ENCODE measurements at places on chromosomes 5 and 9.

DNA sequence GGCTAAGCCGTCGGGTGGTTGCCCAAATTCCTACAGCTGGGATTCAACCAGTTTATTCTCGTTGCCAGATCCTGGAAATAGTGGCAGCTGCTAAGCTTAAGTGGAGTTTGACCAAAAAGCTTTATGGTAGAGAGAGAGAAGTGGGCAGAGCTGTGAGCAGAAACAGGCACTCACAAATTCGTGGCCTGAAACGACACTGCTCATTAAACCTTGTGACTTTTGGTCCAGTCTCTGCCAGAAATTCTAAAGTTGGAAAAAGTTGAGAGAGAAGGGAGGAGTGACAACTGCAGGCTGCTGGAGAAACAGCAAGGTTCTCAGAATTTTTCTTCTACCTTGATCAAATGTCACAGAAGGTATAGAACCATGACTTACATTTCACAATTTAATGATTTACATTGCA, 131.5 kb downstream of the MTX3 start:
- no peak for DNase-seq

GRCh38 chr5:143562935-143563334, 159.4 kb upstream of the NR3C1 start:
- peak; percentile 61 for DNase-seq

DNA sequence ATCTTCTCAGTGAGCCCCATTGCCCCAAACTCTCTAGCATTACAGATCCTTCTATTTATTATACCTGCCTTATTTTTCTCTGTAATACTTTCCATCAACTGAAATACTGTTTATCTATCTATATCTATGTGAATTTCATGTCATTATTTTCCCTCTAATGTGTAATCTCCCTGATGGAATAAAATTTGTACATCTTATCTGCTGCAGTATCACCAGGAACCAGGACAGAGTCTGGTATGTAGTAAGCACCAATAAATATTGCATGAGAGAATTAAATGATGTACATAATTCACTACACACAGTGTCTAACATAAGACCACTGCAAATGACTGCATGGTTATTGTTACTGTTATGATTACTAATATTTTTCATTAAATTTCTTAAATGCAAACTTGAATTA, 759.1 kb downstream of the PRELID2 start:
- no peak for DNase-seq

- DNase-seq = no peak
These were observed 15.2 kb upstream of the SPATA9 start for GRCh38 chr5:95697781-95698681.

DNA sequence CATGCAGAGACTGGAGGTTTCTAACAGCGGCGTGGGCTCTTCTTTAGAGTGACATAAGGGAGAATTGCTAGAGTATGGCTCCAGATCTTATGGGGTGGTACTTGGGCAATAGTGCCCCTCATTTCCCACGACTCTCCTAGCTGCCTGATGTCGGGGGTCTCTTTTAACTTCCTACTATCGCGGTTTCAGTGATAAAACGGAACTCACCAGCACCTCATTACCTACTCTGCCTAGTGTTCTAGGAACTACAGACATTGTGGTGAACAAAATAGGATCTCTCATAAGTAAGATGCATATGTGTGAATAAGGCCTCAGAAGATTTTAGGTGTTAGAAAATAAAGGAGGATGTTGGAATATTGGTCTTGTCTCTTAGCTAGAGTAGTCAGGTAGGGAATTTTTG, 1.1 kb downstream of the ICE1 start:
- no peak for DNase-seq

DNA sequence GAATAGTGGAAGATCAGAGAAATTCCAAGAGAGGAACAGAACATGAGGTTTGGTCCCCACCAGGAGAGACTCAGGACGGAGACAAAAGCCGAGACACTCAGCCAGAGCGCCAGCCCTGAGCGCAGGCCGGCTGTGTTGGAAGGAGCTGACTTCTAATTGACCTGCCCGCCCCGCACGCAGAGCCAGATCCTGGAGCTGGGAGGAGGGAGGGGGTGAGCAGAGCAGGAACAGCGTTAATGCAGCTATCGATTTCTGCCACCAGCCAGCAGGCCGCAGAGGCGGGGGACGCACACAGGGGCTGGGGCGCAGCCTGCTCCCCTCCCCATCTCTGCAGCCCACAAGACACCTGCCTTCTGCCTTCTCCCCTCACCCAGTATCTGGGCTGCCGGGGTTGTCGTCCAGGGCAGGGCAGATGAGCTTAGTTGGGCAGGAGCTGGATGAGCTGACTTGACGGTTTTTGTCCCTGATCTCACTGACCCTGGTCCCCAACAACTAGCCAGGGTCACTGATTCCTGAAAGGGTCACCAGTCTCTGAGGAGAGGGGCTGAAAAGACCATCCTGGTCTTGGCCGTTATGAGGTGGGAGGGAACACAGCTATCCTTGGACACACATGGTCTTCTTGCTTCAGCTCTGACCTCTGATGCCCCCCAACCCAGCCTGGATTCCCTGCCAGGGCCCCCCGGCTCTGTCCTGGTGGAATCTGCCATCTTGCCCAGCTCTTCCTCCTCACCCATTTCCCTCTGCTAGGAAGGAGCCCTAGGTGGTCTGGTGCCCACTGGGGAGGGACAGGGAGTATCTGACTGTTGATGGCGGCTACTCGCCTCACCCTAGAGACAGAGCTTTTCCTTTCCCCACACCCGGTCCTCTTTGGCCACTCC, 29.8 kb downstream of the CXXC5 start:
- DNase-seq = no peak

DNA sequence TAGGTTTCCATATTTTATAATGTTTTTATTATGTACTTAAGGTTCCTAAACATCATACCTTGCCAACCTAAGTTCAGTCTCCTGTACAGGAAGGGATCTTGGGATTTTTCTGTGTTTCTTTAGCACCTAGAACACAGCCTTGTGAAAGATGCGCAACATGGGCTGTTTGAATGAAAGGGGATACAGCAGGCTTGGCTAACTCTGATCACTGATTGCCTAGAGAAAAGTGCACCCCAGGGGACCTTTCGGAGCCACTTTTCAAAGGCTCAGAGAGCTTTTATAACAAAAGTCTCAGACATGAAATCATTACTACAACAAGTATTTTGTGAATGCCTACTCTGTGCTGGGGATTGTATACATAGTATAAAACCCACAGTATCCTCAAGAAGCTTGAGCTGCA, 261.6 kb downstream of the BNC2 start:
- no peak for DNase-seq

DNA sequence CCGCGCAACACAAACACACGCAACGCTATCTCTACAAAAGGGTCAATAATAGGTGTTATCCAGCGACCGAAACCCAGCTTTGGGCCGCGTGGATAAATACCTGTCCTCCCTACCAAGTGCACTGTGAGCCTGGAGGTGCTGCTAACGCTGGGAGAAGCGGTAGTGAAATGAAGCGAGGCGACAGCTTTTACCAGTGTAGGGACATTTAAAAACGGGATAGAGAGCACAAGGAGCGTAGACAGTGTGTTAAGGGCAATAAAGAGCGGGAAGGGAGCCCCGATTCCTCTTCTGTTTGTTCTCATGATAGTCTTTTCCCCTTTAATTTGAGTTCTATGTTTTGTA, 421 bp upstream of the DEPDC1B start:
- DNase-seq = no peak

DNA sequence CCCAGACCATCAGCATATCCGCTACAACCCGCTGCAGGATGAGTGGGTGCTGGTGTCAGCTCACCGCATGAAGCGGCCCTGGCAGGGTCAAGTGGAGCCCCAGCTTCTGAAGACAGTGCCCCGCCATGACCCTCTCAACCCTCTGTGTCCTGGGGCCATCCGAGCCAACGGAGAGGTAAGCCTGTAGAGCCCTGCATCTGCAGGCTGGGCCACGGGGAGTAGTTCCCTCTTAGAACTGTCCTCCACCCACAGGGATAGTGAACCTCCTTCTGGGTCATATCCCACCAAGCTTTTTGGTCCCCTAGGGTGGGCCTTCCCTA, 569 bp downstream of the GALT start:
- no peak for DNase-seq

DNA sequence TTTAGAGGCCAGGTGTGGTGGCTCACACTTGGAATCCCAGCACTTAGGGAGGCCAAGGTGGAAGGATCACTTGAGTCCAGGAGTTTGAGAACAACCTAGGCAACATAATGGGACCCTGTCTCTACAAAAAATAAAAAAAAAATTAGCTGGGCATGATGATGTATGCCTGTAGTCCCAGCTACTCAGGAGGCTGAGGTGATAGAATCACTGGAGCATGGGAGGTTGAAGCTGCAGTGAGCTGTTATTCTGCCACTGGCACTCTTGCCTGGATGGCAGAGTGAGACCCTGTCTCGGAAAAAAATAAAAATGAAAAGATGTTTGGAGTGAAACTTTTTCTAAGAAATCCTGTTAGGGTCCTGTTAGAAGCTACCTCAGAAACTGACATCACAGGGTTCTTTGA, 24.2 kb downstream of the OCLN start:
- no peak for DNase-seq

- DNase-seq = no peak
These were observed 491.6 kb downstream of the SEMA5A start for GRCh38 chr5:9054322-9054721.

All from astrocyte of the cerebellum (primary cell).